BJ (cell line): ENCODE measurements at places on chromosomes 3 and 15. TPM values are rescaled to one million over a fixed set of nuclear protein-coding genes. Genes with fewer than 3 reads are reported as not detected.

GRCh38 chr3:52742418-52743041 lies 28.2 kb downstream of the NEK4 start:
- DNase-seq = no peak

The EXD1 gene
- polyA plus RNA-seq = not detected in 2 replicates

- no peak for DNase-seq
Observed at GRCh38 chr3:187209491-187209890, 12.2 kb downstream of the RTP1 start.

The CAMK2N2 gene
- 0.17 and 0.28 TPM in 2 replicates for polyA plus RNA-seq

DNA sequence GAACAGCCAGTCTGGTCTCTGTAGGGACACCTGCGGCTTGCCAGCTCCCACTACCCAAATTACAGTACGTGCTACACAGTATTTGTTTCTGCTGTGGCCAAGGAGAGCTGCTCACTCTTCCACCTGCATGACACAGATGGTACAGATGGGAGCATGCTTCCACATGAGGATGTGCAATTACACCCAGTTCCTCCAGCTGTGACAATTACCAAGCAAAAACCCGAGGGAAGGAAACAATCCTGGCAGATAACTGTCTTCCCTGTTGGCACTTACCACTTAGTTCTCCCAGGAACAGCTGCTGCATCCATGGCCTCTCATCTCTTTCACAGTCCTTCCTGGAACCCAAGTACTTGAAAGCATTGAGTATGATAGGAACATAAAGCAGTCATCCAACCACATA lies 34.4 kb downstream of the DET1 start:
- DNase-seq = no peak

GRCh38 chr3:53820756-53821580 lies 25.3 kb downstream of the CHDH start:
- no peak for DNase-seq

- DNase-seq = peak; percentile 39
Observed at GRCh38 chr3:146750196-146750595, 145.1 kb upstream of the PLSCR5 start.
